HL-60 (cell line): ENCODE measurements at places on chromosomes 2 and 18.
A peak's percentile ranks its signal among the peaks of the same experiment; 100 is the strongest.

DNA sequence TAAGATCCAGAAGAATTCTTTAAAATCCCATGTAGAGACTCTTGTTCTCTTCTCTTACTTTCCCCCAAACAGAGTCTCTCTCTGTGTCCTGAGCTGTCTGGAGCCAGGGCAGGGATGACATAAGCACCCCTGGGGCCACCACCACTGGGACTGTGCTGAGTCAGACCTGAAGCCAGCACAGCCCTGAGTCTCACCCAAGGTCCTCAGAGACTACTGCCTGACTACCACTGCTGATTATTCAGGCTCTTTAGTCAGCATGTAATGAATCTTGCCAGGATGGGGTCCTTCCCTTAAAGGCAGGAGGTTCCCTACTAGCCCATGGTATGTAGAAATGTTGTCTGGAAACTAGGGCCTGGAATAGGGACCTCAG, 34.9 kb upstream of the DYNC1I2 start:
- DNase-seq: no peak

DNA sequence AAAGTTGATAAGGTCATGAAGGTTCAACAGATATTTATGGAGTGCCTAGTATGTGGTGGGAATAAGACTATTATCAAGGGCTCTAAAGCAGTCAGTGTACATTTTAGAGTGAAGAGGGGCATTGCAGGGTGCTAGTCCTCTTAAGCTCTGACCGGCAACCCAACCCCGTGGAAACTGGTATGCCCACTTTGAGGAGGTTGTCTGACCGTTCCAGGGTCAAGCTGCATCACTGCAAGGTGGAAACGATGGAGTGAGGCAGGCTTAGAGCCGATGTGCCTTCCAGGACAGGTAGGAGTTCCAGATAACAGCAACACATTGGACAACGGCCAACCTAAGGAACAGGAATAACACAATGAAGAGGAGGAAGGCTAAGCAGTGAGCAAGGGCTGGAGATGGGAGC, 1.4 kb upstream of the UCN start:
- no peak for DNase-seq

DNA sequence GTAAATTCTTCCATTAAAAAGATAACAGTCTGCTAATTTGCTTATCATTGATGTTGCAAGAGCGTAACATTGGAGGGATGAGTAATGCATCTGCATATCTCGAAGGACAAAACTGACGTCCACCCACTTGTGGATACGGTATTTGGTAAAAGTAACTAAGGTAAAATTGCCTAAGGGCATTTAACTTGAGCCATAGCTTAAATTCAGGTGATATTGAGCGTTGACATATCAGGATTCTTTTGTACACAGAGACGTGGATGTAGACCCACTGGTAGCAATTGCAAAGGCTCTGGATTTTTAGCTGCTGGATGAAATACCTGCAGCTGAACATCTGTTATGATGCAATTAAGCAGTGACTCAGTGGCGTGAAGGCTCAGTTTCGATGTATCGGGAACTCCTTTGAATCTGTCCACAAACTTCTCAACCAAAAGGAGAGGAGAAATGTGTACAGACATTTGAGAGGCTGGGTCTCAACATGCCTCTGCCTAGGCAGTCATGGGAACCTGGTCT, 119.3 kb downstream of the SPTBN1 start:
- peak; percentile 50 for DNase-seq

DNA sequence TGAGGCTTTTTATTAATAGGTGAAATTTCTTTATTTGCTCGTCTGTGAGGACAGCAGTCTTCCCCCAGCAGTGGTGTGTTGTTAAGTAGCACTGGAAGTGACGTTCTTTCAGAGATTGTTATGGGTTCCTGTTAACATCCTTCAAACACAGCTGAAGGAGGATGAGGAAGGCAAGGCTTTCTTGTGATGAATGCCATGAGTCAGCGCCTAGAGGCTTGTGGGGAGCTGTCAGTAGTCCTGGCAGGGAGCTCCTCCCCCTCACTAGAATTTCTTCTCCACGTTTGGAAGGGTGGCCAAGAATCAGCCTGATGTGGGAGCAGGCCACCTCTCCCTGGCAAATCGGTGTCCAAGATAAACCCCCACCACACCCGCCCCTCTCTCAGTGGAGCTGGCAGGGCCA, 113.2 kb downstream of the ARHGEF4 start:
- no peak for DNase-seq

DNA sequence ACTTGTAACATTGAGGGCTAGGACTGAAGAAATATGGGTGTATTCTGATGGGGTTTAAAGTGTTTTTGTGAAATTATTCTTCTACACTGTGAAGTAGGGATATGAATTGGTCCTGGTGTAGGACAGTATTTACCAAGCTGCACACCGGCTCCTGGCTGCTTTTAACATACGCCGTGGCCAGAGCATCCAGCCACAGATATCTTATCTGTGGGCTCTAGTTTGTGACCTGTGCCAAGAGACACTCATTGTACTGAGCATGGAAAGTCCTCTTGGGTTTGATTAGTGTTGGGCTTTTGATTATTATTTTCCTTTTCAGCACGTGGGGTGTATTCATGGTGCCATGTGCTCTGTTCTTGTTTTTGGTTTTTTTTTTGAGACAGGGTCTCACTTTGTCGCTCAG, 8.0 kb downstream of the USP39 start:
- DNase-seq: no peak

DNA sequence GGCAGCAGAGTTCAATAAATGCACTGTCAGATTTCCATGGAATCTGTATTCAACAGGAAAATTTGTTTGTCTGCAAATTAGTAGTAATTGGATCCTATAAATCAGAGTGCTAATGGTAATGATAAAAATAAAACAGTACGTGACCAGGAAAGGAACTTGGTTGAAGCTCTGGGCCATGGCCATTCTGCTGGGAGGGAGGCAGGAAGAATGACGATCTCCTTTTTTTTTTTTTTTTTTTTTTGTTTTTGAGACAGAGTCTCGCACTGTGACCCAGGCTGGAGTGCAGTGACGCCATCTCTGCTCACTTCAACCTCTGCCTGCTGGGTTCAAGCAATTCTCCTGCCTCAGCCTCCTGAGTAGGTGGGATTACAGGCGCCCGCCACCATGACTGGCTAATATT, 94.8 kb upstream of the SEC11C start:
- DNase-seq: no peak

DNA sequence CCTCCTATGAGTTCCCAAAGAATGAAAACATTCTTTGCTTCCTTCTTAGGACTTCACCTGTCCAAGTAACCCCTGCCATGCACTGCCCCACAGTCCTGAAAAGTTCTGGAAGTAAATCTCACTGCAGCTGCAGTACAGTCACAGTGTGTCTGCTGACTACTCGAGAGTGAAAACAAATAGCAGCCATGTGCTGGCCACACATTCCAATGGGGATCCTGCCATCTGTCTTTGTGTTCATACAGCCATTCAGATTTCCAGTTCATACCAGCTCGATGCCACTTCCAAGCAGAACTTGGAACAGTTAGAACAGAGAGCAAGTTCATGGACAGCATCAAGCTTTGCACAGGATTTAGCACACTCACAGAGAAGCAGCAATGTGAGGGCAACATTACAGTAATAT, 629.9 kb upstream of the ACVR2A start:
- DNase-seq: no peak

DNA sequence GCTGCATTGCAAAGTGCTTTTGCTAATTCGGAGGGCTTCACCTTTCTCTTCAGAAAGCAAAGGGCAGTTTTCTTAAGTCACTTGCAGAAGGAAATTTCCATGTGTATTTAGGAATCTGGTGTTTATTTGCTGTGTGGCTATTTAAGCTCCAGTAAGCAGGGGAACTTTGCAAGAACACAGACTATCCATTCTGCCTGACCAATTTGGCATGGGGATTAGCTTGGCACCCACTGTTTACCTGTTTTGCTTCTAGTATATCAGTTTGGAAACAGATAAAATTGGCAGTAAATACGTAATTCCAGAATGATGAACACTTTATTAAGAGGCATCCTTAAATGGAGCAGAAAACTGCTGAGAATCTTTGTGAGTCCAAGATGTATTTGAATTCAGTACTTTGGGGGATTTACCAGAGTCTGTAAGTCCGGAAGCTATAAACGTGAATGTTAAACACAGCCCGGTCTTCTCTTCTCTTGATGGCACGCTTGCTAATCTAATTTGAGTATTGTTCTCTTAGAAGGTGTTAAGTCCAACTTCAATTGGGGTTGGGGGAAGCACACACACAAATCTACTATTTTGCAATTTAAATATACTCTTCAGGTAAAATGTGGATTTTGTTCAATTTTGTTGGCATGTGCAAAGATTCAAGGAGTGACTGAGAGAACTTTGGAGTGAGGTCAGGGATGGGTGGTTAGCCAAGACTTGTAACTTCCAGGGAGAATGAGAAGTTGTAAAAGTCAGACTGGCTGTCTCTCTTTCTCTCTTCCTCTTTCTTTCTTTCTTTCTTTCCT, 650 bp downstream of the ACKR3 start:
- DNase-seq: no peak

DNA sequence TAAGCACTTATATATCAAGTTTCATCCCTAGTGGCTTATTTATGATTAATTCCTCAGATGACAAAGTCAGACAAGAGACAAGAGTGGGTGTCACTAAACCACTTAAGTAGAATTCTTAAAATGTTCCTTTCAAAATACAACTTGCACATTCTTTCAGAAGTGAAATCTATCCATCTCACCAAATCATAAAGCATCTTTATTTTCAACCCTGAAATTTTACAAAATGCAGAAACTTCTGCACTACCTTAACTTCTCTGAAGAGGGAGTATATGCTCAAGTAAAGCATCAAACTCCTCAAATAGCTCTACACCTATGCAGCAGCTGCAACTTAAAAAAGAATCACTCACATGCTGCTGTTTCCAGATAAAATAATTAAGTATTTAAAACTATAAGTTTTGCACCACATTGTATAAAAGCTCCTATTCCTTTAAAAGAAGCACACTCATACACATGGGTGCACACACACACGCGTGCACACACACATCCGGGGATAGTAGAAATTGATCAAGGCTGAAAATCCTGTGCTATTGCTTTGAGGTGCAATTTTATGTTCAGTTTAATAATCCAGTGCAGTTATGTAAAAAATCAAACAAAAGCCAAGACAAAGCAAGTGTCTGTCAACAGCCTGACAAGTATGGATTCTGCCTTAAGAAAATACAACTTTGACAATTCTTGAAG, 244.5 kb downstream of the TCF4 start:
- DNase-seq: no peak

DNA sequence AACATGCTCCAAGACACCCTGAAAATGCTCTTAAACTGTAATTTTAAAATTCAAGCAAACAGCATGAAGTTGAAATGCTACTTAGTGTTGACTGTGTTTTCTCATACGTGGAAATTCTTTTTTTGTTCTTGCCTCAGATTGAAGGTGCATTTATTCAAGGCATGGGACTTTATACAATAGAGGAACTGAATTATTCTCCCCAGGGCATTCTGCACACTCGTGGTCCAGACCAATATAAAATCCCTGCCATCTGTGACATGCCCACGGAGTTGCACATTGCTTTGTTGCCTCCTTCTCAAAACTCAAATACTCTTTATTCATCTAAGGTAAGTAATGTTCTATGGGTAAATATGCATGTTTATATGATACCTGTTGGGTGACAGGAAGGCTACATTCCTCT, 82.7 kb downstream of the AOX1 start:
- DNase-seq: no peak

GRCh38 chr2:86747711-86748639, 27.9 kb downstream of the RMND5A start:
- peak; percentile 41 for DNase-seq

- no peak for DNase-seq
These were observed 627.7 kb upstream of the CDH2 start for GRCh38 chr18:28804512-28805202.

DNA sequence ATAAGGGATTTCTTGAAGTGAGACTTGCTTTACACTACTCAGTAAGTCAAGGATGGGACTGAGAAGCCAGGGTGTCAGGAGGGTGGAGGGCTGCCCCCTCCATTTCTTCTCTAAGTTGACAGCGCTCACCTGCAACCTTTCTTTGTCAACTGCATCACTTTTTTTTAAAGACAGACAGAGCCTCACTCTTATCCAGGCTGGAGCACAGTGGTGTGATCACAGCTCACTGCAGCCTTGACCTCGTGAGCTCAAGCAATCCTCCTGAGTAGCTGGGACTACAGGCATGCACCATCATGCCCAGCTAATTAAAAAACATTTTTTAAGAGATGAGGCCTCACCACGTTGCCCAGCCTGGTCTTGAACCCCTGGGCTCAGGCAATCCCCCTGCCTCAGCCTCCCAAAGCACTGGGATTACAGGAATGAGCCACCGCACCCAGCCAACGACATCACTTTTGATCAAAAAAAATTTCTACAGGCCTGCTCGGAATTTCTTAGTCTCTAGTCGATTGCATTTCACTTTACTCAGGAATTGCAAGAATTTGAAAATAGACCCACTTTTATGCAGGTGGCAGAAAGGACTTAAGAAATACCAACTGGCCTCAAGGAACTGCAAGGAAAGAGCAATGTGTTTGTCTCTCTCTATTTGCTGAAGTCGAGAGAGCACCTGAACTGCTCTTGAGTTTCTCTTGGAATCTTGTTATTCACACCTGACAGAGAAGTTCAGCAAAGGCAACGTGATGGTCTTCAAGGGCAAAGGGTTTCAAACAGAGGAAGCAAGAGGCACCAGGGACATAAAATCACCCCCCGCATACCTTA, 101.4 kb downstream of the MYOM1 start:
- DNase-seq: no peak

GRCh38 chr18:3495691-3496430, 45.9 kb downstream of the TGIF1 start:
- DNase-seq: no peak

DNA sequence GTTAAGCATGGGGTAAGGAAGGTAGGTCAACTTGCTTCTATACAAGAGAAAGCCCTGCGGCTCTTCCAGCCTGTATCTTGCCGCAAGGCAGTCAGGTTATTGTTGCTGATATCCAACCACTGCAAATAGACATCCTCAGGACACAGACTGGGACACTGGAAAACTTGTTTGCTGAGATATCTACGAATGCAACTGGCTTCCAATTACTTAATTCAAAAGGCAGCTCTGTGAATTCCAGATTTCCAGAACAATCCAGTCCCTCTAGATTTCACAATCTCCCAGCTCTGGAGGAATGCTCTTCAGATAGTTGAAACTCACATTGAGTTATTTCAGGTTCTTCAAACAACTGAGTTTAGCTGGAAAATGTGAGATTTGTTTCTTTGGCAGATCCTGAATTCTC, 34.6 kb upstream of the SP9 start:
- DNase-seq: no peak

DNA sequence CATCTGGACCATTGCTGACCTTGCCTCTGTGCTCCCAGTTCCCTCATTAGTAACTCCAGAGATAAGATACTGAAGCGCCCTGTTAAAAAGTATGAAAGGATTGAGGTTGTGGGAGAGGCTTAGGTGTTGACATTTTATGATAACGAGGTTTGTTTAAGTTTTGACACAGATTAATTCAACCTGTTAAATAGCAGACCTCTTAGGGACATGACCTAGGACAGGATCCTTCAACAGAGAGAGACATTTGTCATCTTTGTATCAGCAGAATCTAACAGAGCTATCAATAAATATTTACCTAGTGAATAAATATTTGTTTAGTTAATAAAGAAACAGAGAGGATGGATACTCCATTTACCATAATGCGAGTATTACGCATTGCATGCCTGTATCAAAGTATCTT, 99.5 kb downstream of the DCC start:
- no peak for DNase-seq

GRCh38 chr2:23926290-23926749, 603 bp downstream of the ATAD2B start:
- DNase-seq: peak; percentile 38

GRCh38 chr2:162058973-162059668, 14.9 kb downstream of the DPP4 start:
- no peak for DNase-seq

GRCh38 chr18:62164855-62165487, 21.9 kb downstream of the PIGN start:
- no peak for DNase-seq

GRCh38 chr2:65488527-65488926, 56.1 kb upstream of the SPRED2 start:
- DNase-seq: no peak
